ENCODE measurements at places on chromosomes 11 and 22.

DNA sequence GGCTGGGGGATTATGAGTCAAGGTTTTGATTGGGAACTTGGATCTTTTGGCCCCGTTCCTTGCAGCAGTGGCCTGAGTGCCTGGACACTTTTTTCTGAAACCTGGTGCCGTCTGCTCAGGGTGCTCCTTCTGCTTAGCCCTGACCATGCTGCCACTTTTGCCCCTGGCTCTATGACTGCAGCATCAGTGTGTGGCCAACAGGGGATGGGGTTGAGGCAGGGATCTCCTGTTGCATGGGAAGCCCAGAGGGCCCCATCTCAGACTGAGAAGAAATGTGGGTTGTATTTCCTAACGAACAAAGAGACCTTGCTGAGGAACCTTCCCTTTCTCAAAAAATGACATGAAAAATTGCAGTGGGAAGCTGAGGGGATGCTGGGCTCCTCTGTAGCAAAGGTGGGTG lies 18.7 kb downstream of the POU2F3 start:
- DNase-seq, result no peak

DNA sequence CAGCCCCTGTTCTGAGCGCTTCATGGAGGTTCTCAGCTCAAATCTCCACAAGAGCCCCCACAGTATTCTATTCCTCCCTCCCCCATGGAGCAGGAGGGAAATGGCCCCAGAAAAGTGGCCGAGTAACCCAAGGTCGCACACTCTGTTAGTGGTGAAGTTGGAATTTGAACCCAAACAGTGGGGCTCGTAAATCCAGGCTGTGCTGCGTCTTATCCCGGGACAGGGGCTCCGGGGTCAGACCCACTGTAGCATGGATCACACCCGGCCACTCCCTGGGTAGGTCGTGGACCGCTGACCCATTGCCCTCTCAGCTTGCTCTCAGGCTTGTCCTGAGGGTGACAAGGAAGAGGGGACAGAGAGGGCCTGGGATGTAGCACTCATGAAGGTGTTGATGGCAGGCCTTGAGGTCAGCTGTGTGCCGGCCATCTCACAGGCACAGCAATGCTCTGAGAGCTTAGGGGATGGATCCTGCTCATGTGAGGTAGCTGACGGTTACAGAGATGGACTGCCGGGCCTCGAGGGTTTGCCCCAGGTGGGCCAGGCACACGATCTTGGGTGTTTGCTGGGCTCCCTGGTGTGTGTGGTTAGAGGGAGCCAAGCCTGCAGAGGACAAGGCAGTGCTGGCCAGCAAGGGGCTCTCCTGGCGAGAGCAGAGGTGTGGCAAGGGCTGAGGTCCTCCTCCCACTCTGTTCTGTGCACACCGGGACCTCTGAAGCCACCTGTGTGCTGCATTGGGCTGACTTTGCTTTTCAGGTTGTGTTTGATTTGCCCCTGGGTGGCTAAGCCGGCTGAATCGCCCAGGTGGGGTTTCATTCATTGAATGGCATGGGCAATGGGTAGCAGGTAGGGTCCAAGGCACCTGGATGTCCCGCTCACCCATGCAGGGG lies 2.3 kb upstream of the FGF19 start:
- DNase-seq, result no peak

GRCh38 chr11:11553573-11553972 lies 68.2 kb downstream of the GALNT18 start:
- no peak for DNase-seq

DNA sequence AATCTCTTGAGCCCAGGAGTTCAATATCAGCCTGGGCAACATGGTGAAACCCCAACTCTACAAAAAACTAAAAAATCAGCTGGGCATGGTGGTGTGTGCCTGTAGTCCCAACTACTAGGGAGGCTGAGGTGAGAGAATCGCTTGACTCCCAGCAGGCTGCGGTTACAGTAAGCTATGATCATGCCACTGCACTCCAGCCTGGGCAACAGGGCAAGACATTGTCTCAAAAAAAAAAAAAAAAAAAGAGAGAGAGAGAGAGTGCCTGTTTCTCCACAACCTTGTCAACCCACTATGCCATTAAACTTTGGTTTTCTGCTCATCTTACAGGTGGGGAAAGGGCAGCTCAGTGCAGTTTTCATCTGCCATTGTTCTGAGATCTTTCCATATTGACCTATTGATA lies 5.1 kb downstream of the FOLR3 start:
- no peak for DNase-seq

GRCh38 chr11:528166-528814 lies 7.1 kb downstream of the HRAS start:
- DNase-seq, result no peak

DNA sequence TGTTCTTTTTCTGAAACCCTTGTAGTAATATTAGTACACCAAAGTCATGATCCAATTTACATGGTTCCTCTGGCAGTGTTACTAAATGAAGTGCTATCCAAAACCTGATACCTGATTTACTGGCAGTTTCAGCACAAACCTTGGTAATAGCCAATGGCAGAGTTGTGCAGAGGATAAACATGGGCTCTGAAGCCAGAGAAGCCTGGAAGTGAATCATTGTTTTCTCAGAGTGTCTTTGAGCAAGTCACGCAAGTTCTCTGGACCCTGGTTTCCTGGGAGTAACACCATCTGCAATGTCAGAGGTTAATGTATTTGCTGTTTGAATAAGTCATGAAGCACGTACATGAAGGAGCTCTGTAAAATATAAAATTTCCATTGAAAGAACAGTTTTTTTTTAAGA lies 222.3 kb upstream of the NARS2 start:
- peak; percentile 96 for DNase-seq

- DNase-seq, result peak; percentile 22
These were observed 30.5 kb downstream of the MRGPRD start for GRCh38 chr11:68950270-68950669.

GRCh38 chr11:85668157-85668556 lies 3.2 kb upstream of the CREBZF start:
- no peak for DNase-seq

- no peak for DNase-seq
These were observed 17.9 kb downstream of the BPIFC start for GRCh38 chr22:32446321-32446720.

GRCh38 chr11:35247428-35247827 lies 108.5 kb downstream of the CD44 start:
- no peak for DNase-seq

GRCh38 chr11:116642902-116643301 lies 129.9 kb downstream of the BUD13 start:
- DNase-seq, result no peak

- no peak for DNase-seq
These were observed 4.2 kb downstream of the TCIRG1 start for GRCh38 chr11:68043029-68043348.

DNA sequence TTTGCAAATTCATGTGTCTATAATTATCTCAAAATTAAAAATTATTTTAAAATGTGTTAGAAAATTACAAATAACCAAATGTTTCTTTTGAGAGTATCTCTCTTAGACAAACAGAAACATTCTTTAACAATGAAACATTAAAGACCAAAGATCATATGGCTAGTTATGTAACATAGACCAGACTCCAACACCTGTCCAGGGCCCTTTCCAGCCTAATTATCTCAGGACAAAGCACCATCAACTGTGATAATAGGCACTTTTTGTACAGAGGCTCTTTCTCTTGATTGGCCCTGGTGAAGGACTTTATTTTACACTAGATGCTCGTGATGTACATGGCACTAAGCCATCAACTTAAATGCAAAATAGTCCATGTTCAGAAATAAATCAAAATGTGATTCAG lies 5.0 kb upstream of the PLEKHA7 start:
- DNase-seq, result no peak
